ENCODE measurements at places on chromosomes 12 and 14.

DNA sequence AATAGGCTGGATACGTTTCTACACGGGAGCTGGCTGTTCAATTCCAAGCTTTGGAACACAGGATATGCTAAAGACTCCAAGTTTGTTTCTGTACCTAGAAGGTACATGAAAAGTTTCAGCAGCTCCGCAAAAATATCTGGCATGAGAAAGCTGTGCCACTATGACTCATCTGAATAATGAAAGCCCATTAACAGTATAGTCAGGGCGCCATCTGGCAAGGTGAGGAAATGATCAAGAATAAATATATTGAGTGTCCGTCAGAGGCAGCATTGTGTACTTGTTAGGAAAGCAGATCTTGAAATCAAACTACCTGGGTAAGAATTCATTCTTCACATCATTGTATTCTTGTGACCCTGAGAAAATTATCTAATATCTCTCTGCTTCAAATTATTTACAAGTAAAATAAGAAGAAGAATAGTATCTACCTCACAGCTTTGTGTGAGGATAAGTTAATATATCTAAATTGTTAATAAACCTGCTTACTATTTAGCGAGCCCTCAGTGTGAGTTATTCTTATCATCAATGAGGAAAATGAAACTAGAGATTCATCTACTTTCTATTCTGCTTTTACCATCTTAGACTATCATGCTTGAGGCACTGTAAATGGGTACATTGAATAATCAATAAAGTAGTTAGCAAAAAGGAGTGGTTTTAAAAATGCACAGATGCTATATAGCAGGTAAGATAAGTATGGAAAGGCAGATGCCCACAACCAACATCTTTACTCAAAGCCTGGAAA, 53.5 kb downstream of the FSCB start:
- DNase-seq, result no peak

DNA sequence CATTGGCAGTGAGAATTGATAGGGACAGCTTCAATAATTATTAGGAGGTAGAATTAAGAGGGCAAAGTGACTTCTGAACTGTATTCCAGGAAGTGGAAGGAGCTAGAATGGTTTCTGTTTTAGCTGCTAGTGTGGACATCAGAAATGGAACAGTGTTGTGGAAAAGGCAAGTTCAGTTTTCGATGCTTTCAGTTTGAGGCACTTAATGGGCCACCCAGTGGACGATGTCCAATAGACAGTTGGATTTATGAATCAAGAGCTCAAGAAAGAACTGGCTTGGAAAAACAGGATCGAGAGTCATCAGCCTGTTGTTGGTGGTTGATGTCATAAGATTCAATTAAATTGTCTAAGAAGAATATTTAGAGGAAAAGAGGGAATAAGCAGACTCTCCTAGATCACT, 136.3 kb downstream of the DYRK2 start:
- no peak for DNase-seq

- no peak for DNase-seq
These were observed 14.4 kb downstream of the GALNT16 start for GRCh38 chr14:69274321-69274720.

DNA sequence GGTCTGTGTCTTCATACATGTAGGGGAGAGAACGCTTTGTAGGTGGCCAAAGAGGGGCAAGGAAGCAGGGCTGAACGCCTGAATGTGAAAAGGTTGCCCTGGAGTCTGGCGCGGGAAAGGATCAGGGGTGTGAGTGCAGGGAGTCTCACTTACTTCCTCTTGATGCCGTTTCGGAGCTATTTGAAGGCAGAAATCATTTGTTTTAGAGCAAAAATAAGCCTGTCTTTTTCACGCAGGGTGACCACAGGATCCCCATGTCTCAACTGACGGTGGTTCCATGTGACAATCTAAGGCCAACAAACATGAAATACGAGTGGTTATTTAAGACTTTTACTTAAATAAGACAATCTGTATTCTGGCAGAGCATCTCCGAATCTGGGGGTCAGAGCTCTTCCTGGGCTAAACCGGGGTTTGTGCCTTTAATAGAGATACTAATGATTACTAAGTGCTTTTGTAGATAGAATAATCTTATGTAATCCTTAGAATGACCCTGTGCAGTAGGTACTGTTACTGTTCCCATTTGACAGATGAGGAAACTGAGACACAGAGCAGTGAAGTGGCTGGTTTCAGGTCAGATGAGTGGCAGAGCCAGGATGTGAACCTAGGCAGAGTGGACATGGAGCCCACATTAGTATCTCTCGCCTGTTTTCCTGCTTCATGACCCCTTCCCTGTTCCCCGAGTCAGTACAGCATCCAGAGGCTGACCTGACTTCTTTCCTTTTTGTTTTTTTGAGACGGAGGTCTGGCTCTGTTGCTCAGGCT, 1.9 kb downstream of the BRI3BP start:
- DNase-seq, result no peak
